ENCODE measurements at places on chromosomes 3 and 15.

- DNase-seq, result no peak
These were observed 8.4 kb downstream of the PIK3R4 start for GRCh38 chr3:130738241-130738640.

GRCh38 chr15:31563421-31563820 is 236.8 kb downstream of the KLF13 start:
- DNase-seq, result no peak

DNA sequence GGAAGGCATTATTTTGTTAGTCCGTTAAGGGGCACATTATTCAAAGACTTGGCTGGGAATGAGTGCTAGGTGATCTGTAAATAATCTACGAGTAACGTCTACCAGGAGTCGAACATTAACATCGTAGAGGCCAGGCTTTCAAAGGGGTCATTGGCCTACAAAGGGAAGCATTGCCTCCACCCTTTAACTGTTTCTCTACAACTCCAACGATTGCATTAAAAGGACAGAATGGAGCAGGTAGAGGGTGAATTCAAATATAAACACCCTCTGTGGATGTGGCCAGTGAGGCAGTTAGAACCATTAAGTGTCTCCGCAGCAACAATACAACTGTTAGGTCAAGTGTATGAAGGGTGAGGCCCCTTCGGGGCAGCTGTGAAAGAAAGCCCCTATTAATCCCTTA is 126.0 kb upstream of the LMOD3 start:
- no peak for DNase-seq

GRCh38 chr3:102718651-102719050 is 283.8 kb downstream of the ZPLD1 start:
- DNase-seq, result no peak

- no peak for DNase-seq
These were observed 23.7 kb downstream of the CYP19A1 start for GRCh38 chr15:51314391-51315337.

DNA sequence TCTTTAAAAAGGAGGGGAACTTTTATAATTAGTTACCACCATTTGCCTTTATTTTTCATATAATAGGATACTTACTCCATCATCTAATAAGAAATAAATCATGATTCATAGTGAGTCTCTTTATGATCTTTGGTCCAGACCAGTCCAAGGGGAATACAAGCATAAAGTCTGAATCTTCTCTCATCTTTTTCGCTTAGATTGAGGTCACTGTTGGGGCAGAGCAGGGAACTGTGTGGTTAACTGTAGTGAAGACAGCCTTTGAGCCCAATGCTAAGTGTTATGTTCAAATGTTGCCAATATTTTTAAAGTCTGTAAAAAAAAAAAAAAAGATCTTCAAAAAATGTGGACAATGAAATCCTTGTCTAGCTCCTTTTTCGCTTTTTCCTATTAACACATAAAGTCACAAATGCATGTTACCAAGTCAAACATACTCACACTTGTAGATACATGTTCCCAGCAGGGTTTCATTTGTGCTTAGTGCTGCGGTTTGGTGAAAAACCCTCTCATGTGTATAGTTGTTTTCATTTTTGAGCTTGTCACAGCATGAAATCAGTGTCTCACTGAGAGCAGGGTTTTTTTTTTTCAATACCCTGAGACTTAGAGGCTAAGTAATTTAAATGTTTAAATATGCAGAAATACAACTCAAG is 72.1 kb downstream of the EPHA3 start:
- peak; percentile 23 for DNase-seq

DNA sequence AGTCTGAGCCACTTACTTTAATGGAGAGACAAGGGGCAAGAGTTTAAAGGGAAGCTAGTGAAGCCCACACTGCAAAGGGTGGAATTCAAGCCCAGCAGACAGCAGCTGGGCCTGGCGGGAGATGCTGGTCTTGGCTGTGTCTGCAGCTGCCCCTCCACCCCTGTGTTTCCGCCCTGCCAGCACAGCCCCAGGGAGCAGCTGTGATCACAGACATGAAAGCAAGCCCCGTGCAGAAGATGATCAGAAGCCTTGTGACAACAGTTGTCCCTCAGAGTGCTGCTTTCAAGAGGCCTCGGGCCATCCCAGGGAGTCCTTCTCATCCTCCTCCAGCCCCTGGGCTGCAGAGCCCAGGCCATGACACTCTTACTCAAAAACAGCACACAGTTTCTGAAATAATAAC is 24.1 kb upstream of the SLC6A1 start:
- peak; percentile 27 for DNase-seq

- DNase-seq, result no peak
These were observed 76.1 kb downstream of the FAM174B start for GRCh38 chr15:92579486-92579885.

DNA sequence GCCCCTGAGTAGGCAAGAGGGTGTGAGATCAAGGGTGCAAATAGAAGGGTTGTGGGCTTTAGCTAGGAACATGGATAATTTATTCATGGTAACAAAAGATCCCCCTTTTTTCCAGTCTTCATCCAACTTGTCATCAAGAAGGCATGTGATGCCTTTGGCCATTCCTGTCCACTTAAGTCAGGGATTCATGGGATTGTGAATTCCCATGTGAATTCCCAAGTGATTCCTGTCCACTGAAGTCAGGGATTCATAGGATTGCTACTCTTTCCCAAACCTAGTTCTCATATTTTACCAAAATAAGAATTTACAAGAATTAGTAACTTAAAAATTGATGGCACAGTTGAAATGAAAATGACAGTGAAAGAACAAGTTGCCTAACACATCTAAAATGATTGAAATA is 40.8 kb downstream of the HMG20A start:
- no peak for DNase-seq

GRCh38 chr15:78620021-78620526 is 722 bp downstream of the CHRNA3 start:
- no peak for DNase-seq

DNA sequence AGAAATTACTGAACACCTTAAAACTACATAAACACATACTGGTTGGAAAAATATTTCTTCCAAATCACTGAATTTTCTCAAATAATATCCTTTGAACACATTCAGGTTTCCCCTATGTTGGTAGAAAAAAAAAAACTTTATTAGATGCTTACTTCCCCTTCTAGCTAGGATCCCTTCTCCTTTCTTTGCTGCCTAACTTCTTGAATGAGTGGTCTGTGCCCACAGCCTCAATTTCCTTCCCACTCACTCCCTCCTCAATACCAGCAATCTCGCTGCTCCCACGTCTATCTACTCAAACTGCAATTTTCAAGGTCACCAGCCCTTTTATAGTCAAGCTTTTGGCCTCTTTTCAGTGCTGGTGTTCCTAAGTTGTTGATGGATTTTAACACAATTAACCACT is 8.3 kb downstream of the CD200R1 start:
- no peak for DNase-seq

GRCh38 chr3:170307671-170308405 is 49.7 kb upstream of the SKIL start:
- peak; percentile 58 for DNase-seq

DNA sequence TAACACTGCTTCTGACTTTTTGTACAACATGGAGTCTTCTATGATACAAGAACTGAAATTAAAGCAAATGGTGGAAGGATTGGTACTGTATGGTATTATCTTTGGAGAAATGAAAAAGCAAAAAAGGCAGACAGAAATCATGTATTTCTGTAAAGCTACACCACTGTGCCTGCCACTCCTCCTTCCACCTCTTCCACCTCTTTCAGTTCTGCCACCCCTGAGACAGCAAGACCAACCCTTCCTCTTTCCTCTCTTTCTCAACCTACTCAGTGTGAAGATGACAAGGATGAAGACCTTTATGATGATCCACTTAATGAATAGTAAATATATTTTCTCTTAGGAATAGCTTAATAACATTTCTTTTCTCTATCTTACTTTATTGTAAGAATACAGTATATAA is 57.0 kb downstream of the CD200 start:
- DNase-seq, result no peak

DNA sequence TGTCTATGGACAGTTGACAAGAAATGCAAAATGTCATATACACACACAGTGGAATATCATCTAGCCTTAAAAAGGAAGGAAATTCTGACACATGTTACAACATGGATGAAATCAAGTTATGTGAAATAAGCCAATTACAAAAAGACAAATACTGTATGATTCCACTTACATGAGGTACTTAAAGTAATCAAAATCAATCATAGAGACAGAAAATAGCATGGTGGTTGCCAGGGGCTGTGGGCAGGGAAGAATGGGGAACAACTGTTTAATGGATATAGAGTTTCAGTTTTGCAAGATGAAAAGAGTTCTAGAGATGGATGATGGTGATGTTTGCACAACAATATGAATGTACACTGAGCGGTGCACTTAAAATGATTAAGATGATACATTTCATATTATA is 613.8 kb upstream of the ZNF385D start:
- no peak for DNase-seq

- no peak for DNase-seq
These were observed 1123.7 kb upstream of the CADM2 start for GRCh38 chr3:83835040-83835439.

- DNase-seq, result peak; percentile 78
These were observed 419.2 kb downstream of the MECOM start for GRCh38 chr3:169244119-169244864.

GRCh38 chr3:192422997-192423342 is 304.4 kb downstream of the FGF12 start:
- DNase-seq, result peak; percentile 10

DNA sequence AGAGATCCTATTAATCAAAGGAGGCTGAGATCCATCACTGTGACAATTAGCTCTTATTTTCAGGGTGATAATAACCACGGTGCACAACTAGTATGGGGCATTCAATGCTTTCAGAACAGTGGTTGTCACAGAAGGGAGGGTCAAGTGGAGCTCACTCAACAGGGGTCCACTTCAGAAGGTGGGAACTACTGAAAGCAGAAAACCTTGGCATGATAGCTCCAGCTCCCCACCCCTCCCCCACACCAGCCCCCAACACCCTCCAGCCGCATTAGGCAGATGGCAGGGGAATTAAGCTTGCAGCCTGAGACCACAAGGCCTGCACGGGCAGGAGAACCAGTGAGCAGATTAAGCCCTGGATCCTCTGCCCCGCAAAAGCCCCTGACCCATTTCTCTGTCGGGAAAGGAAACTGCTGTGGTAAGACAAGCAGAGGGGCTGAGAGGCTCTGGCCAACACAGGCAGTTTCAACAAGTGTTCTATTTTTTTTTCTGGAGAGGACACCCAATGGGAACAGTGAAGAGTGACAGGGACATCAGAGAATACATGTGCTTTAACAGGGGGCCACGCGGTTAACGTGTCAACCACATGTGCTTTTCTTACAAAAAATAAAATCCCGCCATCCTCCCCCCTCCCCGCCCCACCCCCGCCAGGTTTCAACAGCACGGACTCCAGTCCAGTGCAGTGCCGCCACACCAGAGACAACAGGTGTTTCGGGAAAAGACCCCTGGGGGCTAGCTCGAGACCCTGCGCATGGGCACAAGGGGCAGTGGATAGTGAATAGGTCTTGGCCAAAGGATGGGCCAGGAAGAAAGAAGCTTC is 997 bp downstream of the FYCO1 start:
- peak; percentile 31 for DNase-seq

DNA sequence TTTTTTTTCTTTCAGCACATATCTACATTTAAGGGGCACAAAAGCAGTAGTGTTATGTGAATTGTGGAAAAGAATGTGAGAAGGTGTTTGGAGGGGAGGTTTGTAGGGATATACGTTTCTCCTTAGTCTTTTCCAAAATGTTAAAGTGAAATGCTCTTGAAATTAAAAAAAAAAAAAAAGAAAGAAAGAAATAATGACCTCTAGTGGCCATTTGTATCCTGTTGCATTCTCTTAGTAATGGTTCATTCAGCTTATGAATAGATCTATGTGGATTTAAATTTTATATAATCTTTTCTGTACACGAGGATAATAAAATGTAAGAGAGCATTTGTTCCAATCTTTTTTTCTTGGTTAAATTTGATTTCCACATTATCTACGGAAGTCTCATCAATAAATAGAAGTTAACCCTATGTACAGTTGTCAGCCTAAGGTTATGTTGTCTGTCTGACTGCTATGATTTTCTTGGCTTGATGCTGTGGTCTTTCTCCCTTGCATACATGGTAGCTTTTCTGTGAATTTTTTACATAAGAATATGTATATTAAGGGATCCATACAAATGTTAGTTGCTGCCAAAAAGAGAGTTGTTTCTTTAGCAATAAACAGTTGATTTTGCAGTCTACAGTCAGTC is 1.7 kb downstream of the P2RY13 start:
- no peak for DNase-seq

DNA sequence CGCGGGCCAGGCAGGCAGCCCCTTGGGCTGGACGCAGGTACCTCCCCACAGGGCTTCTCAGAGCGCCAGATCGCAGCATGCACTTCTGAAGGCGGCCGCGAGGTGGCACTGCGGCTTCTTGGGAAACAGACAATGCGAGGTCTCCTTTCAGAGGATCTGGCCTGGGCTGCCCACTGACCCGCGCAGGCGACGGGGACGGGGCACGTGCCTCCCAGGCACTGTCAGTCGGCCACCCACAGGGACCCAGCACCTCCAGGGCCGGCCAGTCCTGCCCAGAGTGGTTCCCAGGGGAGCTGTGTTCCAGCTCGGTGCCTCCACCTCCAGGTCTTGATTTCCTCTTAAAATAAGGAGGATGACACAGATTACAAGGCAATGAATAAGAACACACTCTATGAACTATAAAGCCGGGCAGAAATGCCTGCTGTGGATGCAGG is 24.4 kb upstream of the TXNRD3 start:
- peak; percentile 17 for DNase-seq

Measured in DMS 273 treated with DMSO at 0.1 percent for 48 hours (cell line).